Activated T-helper 9 cell treated with anti-CD3 and anti-CD28 coated beads, Interleukin-2, amount 50 U/mL, for 16 hours (primary cell): ENCODE measurements at places on chromosomes 11 and 22.

DNA sequence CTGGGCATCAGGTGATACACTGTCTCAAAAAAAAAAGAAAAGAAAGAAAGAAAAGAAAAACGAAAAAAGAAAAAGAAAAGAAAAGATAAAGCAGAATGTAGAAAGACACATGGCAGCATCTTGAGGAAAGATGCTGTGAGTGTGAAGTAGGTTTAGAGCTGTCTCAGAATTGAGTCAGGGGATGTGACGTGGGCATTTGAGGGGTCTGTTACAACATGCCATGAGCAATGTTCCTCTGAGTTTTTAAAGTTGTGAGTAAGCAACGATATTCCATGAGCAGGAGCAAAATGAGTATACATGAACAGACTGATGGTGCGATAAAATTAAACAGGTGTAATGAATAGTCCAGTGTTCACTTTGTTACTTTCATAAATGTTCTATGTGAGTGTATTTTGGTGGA is 11.3 kb upstream of the QSER1 start:
- DNase-seq: no peak

- DNase-seq: no peak
These were observed 554.2 kb downstream of the NTM start for GRCh38 chr11:131924457-131925201.

GRCh38 chr22:35593891-35594470 is 23.1 kb downstream of the MB start:
- DNase-seq: no peak

DNA sequence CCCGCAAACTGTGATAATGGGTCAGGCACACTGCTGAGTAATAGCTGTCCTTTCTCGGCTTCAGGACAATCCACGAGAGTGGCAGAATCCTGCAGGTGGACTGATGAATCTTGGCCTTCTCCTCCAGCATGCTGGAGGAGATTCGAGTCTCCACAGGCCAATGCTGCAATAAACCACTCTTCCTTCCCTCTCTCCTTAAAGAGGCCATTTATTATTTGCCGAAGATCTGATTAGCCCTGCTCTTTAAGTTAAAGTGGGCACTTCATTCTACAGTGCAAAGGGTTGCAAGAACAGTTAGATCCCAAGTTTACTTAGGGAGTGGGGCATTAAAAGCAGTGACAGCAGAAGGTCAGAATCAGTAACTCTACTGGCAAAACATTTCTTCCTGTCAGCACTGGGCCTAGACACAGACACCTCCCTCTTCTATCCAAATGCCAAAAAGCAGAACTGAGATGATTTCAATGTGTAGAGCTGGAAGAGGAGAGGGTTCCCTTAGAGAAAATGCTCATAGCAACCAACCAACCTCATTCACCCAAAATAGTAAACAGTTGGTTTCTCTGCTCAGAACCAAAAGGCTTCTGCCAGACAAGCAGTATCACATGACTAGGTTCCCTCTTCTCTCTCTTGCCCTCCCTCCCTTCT is 121.7 kb downstream of the SGSM3 start:
- DNase-seq: no peak

DNA sequence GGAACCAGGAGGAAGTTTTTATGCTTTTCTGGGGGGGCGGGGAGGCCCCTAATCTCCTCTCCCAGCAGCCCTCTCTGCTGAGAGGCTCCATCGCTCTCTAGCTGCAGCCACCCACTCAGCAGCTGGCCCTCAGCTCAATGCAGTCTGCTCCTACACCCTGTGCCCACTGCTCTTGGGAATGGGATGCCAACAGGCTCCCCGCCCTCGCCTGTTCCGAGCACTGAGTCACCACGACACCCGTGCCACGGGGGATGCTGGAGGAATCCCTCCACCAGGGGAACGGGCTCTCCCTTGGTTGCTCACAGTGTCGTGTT is 23.5 kb upstream of the SUSD2 start:
- DNase-seq: no peak

DNA sequence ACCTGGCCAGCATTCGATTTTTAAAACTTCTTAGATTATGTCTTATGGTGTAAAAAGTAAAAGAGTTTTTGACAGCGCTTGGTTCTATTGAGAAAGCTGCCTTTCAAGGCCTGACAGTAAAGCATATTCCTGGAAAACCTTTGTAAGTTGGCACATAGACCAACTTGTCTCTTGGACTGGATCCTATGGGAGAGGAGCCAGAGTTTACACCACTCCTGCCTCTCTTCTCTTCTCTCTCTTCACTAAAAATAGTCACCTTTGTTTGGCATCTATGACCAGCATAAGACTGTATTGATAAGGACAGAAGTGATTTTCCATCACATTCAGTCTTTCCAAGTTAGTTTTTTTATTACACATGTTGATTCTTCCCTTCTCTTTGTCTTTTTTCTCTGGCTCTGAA is 33.7 kb downstream of the CSRP3 start:
- DNase-seq: no peak

- no peak for DNase-seq
These were observed 8.6 kb upstream of the CRYBB2 start for GRCh38 chr22:25210793-25211192.

DNA sequence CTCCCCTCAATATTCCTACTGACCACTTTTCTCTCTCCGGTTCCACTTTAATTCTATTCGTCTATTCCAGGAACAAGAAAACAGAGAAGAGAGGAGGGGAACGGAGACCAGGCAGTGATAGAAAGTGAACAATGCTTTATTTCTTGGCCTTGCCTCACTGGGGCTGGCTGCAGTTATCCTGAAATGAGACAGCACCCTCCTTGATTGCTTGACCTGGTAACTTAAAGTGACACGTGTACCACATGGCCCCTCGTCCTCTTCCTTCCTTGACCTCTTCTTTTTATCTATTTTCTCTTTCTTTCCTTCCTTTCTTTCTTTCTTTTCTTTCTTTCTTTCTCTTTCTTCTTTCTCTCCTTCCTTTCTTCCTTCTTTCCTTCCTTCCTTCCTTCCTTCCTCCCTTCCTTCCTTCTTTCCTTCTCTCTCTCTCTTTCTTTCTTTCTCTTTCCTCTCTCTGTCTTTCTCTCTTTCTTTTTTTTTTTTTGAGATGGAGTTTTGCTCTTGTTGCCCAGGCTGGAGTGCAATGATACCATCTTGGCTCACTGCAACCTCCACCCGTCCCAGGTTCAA is 52.8 kb upstream of the CLMP start:
- no peak for DNase-seq

- no peak for DNase-seq
These were observed 110.9 kb downstream of the RASSF10 start for GRCh38 chr11:13119941-13120520.
